ENCODE measurements at places on chromosomes 2 and 18.

- no peak for DNase-seq
Measured at GRCh38 chr2:28606986-28607441, 111.2 kb downstream of the PLB1 start.

DNA sequence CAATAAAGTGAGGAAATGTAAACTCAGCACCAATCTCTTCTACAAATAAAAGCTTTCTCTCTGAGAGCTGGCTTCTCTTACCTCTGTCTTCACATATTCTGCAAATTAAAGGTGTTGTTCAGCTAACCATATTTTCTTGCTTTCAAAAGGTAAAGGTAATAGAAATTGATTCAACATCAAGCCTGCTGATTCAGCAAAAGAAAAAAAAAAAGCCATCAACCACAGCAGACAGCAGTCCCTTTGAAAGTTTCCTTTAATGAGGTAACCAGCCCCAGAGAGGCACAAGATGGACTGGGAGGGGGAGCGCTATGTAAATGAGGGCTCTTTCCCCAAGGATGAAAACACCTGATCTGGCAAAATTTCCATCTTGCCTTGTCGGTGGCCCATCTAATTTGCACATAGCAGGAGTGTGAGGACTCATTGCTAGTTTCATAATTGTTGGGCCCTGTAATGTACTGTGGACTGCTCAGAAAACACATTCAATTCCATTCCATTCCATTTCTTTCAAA, 154.9 kb upstream of the SOX11 start:
- no peak for DNase-seq

DNA sequence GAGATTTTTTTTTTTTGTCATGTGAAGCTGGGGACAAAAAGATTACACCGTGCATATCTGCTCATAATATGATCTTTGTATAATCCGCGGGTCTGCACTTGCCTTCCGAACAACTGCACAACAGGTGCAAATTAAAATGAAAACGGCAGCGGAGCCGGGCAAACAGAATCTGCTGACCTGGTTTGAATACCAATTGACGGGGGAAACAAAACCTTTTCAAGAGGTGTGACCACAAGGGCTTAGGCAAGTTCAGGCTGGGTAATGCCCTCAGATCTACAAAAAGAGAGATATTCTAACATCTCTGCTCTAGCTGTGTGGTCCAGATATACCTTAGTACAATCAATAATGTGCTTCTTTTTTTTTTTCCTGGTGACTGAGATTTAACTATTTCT, 88.5 kb downstream of the ZEB2 start:
- DNase-seq, result no peak

GRCh38 chr2:130726614-130727180, 2.2 kb upstream of the GPR148 start:
- DNase-seq, result no peak

DNA sequence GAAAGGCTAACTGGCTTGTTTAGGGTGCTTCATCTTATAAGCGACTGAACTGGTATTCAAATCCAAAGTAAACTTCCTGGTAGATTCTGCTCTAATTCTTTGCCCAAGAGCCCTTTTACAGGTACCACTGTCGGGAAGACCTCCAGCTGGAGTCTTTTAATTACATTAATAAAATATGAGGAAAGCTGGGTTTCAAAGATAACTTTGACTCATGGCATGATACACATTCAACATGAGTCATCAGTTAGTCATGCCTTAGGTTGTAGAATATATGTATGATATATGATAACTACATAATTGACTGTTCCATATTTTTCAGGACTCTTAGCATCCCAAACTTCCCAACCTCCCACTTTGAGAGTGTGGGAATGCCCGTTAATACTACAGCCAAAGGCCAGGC, 32.3 kb downstream of the ZCCHC2 start:
- no peak for DNase-seq

DNA sequence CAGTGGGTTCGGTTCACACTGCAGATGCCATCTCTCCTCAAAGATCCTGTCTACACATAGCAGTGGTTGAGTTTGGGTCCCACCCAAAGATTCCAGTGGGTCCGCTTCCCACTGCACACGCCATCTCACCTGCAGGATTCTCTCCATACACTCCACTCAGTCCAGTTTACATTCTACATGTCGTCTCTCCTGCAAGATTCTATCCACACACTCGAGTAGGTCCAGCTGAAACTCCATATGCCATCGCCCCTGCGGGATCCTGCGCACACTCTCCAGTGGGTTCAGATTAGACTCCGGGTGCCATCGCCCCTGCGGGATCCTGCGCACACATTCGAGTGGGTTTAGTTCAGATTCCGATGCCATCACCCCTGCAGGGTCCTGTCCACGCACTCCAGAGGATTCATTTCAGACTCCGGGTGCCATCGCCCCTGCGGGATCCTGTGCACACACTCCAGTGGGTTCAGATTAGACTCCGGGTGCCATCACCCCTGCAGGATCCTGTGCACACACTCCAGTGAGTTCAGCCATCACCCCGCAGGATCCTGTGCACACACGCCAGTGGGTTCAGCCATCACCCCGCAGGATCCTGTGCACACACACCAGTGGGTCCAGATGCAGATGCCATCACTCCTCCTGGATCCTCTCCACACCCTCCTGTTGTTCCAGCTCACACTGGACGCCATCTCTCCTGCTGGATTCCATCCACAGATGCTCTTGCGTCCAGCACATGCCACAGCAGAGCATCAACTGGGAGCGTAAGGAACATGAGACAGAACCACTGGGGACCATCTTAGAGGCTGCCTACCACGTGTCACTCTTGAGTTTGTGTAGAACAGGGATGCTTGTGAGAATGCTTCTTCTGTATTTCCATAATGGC, 3.0 kb upstream of the PXDN start:
- no peak for DNase-seq

DNA sequence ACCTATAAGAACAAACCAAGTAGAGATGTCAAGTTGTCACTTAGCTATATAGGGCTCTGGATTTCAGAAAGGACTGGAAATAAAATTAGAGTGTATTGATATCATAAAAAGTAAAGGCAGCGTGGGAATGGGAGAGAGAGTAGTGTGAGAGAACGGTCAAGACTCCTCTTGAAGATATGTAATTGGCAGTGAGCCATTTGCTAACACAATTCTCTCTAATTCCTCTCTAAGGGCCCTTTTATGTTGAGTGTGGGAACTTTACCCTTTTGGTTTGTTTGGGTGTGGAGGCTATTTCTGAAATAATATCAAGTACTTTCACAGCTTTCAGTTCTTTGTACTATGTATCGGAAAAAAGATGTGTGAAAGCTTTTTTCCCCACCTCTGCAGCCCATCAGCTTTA, 196.8 kb downstream of the LRRTM4 start:
- DNase-seq, result no peak

DNA sequence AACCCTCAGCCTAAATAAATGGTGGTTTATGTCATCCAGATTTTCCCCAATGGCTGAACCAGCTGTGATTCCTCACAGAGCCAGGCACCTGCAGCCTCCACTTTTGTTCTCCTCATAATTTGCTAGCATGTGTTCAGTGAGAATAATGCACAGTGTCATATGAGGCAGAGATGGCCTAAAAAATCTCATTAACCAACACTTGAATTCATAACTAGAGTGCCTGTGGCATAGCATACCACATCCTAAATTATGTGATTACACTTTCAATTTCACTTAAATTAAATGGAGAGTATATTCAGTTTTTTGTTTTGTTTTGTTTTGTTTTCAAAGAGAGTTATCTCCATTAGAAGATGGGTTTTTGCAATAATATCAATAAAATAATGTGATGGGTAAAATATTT, 488.0 kb downstream of the CBLN2 start:
- no peak for DNase-seq

DNA sequence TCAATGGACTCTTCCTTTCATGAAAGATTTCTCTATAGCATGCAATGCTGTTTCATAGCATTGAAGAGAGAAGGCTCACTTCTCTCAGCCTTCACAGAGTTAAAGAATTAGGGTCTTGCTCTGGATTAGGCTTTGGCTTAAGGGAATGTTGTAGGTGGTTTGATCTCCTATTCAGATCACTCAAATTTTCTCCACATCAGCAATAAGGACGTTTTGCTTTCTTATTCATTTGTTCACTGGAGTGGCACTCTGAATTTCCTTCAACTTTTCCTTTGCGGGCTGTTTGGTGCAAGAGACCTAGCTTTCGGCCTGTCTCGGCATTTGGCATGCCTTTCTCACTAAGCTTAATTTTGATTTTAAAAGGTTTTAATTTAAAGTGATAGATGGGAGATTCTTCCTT, 131.6 kb downstream of the RBMS1 start:
- DNase-seq, result no peak

GRCh38 chr2:23411752-23412431, 26.9 kb downstream of the KLHL29 start:
- no peak for DNase-seq

DNA sequence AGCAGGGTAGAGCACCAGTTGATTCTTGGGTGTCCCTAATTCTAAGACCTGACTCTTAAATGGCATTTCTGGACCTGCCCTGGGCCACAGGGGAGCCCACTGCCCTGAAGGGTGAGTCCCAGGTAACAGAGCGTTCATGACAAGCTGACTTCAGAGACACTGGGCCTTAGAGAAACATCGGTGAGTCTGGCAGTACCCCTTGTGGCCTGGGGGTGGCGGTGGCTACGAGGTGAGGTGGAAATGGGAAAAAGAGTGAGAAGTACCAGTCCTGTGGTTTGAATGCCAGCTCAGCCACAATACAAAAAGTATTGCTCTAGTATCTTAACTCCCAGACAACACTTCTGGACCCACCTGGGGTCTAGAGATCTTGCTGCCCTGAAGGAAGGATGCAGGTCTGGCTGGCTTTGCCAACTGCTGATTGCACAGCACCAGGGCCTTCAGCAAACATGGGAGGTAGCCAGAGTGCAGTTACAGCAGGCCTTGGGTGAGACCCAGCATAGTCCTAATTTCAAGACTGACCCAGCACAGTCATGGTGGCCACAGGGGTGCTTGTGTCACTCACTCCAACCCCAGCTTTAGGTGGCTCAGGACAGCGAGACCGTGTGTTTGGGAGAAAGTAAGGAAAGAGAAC, 44.5 kb downstream of the USP34 start:
- DNase-seq, result peak; percentile 53

- DNase-seq, result no peak
Measured at GRCh38 chr2:70089220-70089982, 2.1 kb downstream of the PCBP1 start.

- DNase-seq, result no peak
Measured at GRCh38 chr2:48383036-48383435, 146.9 kb upstream of the STON1 start.

DNA sequence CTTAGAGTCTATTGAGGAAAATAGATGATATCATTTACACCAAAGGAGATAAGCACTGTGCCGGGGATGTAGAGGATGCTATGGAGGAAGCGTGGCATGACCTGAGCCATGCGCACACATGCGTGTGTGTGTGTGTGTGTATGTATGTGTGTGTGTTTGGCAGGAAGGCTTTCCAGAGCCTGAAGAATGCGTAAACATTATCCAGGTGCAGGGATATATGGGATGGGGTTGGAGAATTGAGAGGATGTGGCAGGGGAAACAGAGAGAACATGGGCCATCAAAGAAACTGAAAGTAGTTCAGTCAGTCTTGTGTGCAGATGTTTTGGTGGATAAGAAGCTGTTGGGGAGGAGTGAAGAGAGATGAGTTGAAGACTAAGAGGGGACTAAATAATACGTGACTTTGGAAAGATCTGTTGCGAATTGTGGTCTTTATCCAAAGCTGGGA, 9.3 kb upstream of the STAT1 start:
- DNase-seq, result no peak

DNA sequence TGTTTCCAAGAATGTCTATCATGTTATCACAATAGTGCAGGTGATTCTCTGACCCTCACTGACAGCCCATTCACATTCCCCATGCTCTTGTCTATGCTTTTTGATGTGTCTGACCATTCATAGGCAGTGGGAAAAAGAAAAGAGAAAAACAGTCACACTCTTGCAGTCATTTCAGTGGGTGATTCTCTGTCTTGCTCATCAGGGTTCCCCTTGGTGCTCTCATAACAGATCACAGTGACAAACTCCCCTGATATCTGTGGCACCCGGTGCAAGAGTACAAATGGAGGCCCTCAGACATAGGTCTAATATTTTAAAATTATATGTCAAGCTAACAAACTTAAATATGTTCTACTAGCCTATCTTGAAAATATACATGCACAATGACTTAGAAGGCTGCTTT, 72.7 kb upstream of the PPP1CB start:
- DNase-seq, result no peak

DNA sequence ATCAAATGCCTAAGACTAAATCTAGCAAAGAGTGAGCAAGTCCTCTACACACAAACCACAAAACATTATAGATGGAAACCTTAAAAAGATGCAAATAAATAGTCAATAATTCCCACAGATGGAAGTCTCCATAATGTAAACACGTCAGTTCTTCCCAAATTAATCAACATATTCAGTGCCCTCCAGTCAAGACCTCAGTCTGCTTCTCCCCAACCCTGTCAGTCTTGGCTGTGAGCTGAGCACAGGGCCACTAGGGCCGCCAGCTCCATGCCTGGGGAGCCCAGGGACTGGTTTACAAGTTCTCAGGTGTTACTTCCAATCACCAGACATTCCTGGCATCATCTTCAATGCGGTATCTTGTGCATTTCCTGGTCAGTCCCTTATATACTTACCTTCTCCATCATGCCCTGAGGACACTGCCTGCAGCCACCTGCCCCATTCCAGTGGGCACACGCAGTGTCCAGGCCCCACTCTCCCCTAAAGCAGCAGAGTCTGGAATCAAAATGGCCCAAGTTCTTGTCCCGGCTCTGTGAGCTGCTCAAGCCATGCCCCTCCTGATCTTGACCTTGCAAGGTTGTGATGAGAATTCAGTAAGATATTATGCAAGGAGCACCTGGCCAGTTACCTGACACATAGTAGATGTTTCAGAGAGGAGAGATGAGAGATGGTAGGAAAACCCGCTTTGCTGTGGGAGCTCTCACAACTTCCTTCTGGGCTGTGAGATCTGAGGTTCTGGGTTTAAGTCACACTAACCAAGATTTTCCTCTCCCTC, 207.9 kb upstream of the RAB6C start:
- DNase-seq, result no peak

DNA sequence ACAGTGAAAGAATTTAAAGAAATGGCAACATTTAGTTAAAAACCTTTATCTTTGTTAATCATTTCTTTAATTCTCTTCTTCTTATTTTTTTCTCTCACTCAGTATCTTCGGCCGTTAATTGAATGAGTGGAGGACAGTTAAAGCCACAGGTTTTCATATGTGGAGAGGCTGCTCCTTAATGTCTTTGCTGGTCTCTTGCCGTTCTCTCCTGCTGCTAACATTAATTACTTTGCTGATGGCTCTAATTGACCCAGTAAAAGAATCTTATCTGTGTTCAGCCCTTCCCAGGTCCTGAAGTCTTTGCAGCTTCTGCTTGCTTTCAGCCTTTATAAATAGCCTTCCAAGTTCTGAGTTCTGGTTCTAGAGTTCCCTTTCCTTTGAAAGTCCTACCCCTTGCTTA, 77.1 kb downstream of the ADAM23 start:
- no peak for DNase-seq

- DNase-seq, result no peak
Measured at GRCh38 chr2:139160836-139161235, 380.6 kb upstream of the NXPH2 start.

DNA sequence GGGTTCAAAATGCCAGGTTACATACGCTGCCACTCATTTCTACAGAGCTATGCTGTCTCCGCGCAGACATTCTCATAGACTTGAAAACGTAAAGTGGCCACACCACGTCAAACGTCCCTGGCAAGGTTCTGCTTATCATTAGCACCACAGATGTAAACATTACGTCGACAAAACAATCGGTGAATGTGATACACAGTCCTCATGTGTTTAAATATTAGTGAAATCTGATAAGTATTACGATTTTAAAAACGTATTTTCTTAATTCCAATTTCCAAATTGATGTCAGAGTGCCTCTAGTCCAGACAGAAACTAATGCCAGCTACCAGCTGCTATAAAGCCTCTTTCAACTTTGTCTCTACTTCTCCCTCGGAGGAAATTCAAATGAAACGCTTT, 1.2 kb downstream of the STK17B start:
- DNase-seq, result peak; percentile 58
